ENCODE measurements at places on chromosomes 4 and X.

DNA sequence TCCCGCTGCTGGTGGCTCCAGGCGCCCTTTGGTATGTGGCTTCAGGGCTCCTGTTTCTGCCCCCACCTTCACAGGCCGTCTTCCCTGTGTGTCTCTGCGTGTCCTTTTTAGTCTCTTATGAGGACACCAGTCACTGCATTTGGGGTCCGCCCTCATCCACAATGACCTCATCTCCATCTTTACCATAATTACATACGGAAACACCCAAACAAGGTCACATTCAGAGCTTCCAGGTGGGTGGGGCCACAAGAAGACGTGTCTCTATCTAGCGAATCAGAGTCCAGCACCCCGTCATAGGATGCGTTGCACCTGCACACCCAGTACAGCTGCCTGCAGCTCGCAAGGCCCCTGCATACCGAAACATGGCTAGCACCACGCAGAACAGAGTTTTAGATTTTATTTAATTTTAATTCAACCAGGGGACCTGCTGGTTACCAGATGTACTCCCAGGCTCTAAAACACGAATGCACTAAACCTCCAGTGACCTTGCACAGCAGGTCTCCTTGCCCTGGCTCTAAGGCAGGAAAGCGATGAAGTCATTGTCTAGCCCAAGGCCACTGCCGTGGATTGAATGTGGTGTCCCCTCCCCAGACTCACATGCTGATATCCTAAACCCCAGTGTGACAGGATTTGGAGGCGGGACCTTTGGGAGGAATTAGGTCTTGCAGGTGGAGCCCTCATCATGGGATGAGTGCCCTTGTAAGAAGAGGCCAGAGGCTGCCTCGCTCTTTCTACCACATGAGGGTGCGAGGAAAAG, 30.3 kb downstream of the ABLIM2 start:
- DNase-seq: no peak

DNA sequence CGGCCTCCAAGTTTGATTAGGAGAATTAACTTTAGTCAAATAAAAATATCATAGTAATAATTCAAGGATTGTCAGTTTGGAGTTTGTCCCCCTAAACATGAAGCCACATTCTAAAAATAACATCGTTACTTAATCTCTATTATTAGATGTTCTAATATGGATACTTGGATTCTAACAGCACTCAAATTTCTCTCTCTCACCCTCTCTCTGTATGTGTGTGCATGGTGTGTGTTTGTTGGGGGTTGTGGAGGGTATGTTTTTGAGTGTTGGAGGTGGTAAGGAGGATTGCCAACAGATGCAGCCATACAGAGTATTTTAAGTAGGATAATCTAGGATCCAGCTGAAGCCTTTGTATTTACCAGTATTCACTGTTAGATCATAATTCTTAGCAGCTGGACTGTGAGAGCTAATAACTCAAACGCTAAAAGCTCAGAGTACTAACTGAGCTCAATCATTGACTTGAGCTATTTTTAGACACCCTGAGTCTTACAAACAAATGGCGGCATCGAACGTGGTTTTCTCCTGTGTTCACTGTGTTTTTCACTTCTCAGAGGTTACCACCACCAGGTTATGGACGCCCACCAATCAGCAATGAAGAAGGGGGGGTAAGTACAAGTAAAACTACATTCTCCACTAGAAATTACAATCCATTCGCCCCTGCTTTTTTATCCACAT, 8.8 kb downstream of the ENAM start:
- no peak for DNase-seq

GRCh38 chr4:155748039-155748438, 10.8 kb upstream of the GUCY1B1 start:
- DNase-seq: no peak

DNA sequence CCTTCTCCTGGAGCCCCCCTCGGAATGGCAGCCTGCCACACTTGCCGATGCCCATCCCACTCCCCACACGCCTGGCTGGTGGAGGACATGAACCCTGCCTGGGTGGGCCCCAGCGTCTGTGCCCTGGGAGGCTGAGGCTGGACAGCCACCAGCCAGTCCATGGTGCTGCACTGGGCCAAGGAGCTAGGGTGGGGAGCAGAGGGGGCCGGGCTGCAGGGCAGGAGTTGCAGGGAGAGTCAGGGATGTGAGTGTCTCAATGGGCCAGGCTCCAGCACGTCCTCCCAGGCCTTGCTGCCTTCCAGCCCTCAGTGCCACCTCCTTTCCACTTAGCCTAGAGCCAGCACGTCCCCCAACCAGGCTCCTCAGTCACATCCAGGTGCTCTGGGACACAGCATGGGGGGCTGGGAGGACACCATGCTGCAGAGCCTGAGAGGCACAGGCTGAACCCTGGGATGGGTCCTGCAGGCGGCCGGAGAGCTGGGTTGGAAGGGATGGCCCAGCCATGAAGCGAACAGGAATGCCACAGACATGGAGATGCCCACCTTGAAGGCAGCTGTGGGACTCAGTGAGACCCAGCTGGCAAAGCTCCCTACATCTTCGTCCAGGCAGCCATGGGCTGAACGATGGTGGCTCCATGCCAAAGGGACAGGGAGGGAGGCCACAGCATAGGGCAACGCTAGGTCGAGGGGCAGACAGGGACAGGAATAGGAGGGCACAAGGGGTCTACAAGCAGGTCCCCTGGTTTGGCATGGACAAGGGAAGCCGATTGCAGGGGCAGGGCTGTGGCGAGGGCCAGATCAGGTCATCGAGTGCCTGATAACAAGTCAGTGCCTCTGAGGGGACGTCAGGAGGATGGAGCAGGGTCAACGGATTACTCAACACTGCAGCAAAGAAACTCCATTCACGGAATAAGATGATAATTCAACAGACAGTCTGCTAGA, 30.1 kb upstream of the MXD4 start:
- DNase-seq: no peak

DNA sequence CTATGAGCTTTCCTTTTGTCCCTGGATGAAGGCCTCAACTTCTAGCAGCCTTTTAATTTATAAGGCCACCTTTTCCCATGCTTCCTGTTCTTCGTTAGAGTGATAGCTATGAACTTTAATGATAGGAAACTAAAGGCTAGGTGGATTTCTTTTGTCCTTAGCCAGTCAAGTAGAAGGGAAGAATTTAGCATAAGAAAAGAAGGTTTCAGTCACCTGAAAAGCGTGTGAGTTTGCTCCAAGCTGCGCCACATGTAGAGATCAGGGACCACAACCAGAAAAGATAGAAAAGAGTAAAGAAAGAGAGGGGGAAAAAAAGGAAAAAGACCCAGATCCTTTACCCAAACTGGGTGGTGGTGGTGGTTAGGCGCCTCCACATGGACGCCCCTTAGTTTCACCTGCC, 28.6 kb downstream of the LUZP4 start:
- no peak for DNase-seq

DNA sequence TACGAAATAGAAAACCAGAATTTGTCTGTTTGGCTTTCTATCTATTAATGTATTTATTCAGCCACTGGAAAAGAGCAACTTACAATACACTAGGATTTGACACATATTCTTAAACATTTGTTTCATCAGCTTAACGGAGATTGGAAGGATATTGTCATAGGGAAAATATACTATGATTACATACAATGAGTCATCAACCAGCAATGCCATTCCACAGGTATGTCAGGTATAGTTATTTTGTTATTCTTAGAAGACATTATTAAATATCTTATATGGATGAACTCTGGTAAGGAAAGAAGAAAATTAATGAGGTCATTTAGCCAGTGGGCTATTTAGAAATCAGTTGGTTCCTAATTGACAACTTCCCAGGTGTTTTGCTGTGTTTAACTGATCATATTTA, 926.6 kb downstream of the STIM2 start:
- no peak for DNase-seq

DNA sequence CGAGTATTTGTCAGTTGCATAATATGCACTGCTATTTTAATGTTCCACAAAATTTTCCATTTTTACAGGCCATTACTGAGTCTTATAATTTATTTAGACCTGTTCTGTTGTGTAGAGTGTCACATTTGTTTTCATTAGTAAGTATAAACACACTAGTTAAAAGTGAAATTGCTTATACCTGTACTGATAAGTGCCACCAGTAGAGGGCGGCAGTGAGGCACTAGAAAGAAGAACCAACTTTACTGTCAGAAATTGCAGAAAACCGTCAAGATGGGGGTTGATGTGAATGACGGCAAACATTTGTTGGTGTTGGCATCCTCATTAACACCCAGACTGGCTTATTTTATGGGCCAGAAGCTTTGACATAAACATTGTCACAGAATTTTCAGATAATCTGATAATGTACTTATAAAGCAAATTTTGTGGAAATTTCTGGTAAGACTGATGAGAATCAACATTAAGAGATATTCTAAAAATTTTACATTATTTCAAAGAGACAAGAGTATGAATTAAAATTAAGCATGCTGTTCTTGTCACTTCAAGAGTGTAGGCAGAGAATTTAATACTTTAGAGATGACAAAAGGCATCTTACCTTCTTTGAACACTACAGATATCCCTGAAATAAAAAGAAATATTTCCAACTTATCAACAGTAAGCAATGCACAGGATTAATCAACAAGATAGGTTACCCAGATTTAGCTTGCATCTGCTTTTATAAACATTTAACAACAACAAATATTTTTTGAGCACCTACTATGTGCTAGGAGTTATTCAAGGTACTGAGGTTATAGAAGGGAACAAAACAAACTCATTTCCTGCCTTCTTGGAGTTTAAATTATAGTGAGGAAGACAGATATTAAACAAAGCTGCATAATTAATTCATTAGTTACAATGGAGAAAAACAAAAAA, 24.9 kb downstream of the ALPK1 start:
- peak; percentile 34 for DNase-seq

DNA sequence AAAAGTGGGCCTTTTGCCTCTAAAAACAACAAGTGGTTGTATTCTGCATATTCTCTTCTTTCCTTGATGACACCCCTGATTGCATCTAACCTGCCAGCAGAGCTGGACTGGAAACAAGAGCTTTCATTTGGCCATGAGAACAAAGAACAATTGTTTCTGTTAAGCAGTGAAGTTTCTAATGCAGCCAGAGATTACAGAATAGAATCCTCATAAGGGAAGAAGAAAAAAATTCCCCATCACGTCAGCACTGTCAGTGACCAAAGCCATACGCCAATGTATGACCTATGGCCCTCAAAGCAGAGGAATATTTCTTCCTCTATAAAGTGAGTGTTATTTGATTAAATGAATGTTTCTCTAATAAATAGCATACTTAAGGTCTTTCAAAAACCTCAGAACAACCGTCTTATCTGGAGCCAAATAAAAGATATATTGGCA, 529.1 kb upstream of the INTU start:
- DNase-seq: no peak

DNA sequence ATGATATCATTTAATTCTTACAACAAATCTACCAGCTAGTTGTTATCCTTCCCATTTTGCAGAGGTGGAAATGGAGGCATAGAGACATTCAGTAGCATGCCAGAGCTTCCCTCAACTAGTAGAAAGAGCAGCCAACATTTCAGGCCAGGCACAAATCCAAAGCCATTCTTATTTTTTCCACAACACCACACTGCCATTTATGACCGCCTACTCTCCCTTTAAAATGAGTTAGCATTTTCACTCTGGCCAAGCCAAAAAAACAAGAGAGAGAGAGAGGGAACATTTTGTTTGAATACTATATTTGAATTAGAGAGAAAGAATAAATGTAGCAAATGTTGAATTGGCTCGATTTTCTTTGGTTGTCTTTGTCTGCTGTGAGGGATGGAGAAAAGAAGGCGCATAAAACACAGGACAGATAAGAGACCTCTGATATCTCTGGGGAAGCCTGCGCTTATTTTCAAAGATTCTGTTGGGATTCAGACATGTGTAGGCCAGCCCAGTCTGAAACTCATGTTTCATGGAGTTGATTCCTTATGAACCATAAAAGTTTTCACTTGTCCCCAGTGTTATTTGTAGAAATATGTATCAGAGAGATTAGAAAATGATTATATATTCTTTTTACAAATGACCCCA, 265.7 kb downstream of the RAB28 start:
- DNase-seq: no peak

DNA sequence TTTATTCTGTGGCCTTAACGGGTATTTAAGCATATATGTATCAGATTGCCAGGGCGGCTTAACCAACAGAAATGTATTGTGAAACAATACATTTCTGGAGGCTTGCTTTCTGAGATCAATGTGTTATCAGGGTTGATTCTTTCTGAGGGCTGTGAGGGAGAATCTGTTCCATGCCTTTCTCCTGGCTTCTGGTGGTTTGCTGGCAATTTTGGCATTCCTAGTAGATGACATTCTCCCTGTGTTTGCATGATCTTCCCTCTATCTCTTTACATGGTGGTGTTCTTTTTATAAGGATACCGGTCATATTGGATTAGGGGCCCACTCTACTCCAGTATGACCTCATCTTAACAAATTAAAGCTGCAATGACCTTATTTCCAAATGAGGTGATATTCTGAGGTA, 16.9 kb upstream of the CEP135 start:
- no peak for DNase-seq

GRCh38 chrX:127578395-127578794, 473.8 kb downstream of the ACTRT1 start:
- DNase-seq: no peak

GRCh38 chr4:113409181-113409580, 352.4 kb downstream of the CAMK2D start:
- no peak for DNase-seq

DNA sequence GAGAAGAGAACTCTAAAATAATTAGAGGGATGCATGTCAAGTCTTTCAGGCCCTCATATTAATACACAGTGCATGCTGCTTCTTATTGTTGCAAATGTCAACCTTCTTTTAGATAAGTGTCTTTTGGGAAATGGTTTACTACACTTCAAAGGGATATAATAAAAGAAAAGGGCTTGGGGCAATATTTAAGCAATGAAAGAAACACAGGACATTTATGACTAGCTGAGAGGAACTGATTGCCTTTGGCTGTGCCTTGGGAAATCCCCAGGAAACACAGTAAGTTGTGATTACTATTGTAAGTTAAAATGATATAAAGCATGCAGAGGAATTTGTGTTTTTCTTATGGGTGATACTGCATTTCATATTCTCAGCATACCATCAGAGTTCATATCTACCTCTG, 1036.2 kb upstream of the GRID2 start:
- DNase-seq: no peak

- DNase-seq: no peak
Measured at GRCh38 chr4:94011190-94011589, 182.6 kb downstream of the ATOH1 start.

- no peak for DNase-seq
Measured at GRCh38 chr4:53545273-53545672, 46.0 kb downstream of the LNX1 start.

- no peak for DNase-seq
Measured at GRCh38 chr4:13588954-13589353, 38.6 kb downstream of the BOD1L1 start.

- no peak for DNase-seq
Measured at GRCh38 chr4:155624478-155624877, 42.2 kb upstream of the GUCY1A1 start.
